Hematopoietic multipotent progenitor cell treated with erythropoietin and hydrocortisone succinate and interleukin-3 and kit ligand, for 6 days (in vitro differentiated cells): ENCODE measurements at places on chromosomes 5 and 9.

- DNase-seq: no peak
Measured at GRCh38 chr5:50763351-50763750, 96.9 kb downstream of the PARP8 start.

- peak; percentile 50 for DNase-seq
Measured at GRCh38 chr5:76393035-76393680, 9.9 kb upstream of the IQGAP2 start.

DNA sequence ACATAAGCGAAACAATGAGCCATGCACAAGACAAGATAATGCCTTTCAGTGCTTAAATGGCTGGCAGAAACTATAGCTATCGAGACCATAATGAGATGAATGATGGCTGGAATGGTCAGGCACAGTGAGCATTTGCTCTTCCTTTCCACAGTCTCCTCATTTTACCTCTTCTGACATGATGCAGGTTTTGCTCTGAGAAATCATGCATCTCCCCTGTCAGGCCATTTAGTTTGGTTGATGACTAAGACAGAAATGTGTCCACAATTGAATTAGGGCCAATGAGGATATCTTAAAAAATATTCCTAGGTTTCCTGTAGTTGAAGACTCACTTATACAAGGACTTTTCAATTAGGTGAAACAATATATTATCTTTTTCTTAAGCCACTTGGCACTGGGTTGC, 475.1 kb downstream of the TMEM232 start:
- DNase-seq: no peak

- no peak for DNase-seq
Measured at GRCh38 chr5:168314735-168315411, 23.4 kb downstream of the WWC1 start.

DNA sequence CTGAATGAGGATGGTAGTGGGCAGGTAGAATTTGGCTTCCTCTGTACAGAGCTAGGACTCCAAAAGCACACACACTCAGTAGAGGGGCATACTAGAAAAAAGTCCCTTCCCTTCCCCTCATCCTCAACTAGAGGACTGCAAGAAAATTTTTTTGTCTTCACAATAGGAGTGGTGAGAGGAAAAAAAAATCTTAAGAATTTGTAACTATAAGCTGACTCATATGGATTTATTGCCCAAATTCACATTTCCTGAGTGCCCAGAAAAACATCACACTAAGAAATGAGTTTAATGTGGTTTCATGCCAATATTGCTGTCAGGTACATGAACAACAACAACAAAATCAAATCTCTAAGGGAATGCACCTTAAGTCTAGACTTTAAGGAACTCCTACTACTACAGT, 43.7 kb downstream of the RANBP6 start:
- no peak for DNase-seq

GRCh38 chr9:125433461-125434011, 171.9 kb downstream of the GAPVD1 start:
- DNase-seq: no peak

DNA sequence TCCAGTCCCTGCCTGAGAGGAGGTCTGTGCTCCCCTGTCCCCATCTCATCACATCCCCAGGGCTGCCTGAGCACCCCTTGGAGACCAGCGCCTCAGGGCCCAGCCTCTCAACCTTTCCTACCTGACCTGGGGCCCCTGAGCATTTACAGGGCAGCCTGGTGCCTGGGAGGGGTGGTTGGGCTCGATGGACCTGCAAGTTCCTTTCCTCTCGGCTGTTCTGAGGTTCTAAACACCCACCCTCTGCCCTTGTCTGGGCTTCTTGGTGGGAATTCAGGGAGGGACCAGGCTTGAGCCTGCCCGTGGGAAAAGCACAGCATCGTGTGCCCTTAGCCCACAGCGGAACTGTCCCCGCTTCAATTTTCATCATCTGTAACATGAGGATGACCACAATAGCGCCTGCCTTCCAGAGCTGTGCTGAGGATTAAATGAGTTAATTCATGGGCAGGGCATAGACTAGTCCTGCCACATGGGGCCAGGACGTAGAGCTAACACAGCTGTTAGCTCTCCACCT, 91.0 kb upstream of the SH3PXD2B start:
- no peak for DNase-seq
